ENCODE measurements at places on chromosomes 2 and 18.

DNA sequence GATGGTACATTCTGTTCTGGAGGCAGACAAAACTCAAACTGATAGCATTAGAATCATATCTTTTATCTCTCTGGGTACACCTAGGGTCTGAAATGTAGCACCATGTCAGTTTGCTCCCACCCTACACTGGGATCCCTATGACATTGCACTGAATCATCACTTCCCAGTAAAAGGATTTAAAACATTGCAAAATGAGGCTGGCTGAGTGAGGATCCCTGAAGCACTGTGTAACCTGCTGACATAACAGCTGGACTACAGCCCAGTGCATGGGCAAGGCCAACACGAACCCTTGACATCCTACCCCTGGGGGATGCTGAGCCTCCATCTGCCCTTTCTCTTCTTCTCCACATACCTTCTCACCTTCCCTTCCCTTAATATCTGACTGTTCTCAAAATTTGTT lies 253.2 kb downstream of the TTC32 start:
- no peak for DNase-seq

- no peak for DNase-seq
These were observed 53.8 kb upstream of the TMEM87B start for GRCh38 chr2:112001136-112001715.

- no peak for DNase-seq
These were observed 42.0 kb downstream of the MYO5B start for GRCh38 chr18:50152900-50153299.

DNA sequence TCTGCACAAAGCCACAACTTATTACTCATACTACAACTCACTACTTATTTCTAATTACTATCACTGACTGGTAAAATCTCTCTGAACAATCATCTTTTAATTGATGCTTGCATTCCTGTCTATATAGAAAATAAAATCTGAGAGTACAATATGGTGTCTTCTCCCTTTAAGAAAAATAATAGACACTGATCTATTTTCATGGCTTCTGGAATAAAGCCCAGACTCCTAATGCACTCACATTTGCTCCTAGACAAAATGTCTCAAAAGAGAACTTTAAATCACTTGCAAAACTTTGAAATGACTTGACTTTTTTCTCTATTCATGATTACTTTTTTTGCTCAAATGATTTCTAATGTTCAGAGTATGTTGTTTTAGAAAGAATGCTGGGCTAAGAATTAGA lies 28.7 kb downstream of the ESCO1 start:
- DNase-seq, result no peak

DNA sequence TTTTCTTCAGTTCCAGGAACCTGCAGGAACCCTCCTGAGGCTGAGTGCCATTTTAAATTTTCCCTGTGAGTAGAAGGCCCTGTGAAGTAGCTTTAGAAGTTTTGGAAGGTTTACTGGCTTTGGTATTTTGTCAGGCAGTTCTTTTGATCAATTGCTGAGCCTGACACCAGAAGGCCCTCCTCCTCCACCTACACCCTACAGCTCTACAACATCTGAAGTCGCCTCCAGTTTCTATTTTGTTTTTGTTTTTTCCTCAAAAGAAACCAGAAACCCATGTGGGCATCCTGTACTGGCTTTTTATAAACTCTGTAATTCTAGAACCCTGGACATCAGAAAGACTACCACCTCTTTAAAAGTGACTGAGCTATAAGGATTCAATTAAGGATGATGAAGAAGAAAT lies 153.7 kb downstream of the NRXN1 start:
- no peak for DNase-seq

GRCh38 chr2:168072626-168073303 lies 174.6 kb downstream of the STK39 start:
- DNase-seq, result no peak

- DNase-seq, result no peak
These were observed 20.6 kb upstream of the ACTR3 start for GRCh38 chr2:113869253-113869652.

GRCh38 chr2:192190474-192190873 lies 4.3 kb downstream of the TMEFF2 start:
- no peak for DNase-seq

GRCh38 chr2:85924522-85924921 lies 35.7 kb upstream of the ST3GAL5 start:
- DNase-seq, result no peak

DNA sequence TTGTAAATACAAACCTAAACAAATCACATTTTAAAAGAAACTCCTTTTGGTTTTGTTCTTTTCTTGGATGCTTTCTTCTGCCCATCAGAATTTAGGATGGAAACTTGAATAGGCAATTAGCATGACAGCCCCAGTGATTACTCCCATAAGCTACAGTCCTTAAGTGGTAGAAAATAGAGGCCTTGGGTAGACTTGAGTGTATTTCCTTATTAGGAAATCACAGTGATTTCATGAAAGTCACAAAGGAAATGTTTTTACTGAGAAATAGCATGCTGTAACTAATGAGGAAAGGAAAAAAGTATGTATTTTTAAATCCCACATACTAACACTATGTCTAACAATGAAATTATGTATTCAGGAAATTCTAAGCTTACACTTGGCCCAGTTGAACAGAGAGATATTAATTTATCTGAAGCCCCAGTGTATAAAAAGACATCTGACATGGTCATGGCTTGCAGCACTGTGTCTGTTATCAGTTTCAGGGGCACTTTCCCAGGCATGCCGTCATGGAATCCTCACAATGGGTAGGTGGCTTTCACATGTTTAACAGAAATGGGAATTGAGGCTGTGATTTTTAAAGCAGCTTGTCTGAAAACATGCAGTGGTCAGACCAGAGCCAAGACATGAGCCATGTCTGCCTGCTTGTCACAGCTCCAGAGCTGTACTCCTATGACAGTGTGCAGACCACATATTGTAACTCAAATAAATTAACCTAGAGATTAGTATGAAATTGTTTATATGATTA lies 79.7 kb upstream of the TRIB2 start:
- no peak for DNase-seq

- no peak for DNase-seq
These were observed 84.1 kb downstream of the ALPK2 start for GRCh38 chr18:58544616-58545337.

- no peak for DNase-seq
These were observed 42.2 kb upstream of the ZSWIM2 start for GRCh38 chr2:186891185-186891621.

DNA sequence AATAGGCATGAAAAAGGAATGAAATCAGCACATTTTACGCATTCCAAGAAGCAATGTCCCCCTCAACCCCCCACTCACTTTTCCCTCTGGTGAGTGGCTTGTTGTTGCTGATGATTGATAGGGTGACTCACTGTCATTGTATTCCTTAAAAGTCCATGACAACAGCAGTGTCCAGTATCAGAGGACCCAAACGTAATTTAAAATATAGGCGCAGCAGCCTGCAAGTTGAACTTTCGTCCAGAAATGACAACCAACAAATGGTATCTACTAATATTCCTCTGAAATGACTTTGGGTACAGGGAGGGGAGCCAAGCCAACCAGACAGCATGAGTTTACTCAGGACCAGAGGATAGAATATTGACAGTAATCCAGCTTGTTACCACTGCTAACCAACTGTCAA lies 182.9 kb upstream of the SIX3 start:
- no peak for DNase-seq

GRCh38 chr18:49865401-49865800 lies 52.1 kb upstream of the ACAA2 start:
- no peak for DNase-seq

- no peak for DNase-seq
These were observed 95.2 kb downstream of the POLE4 start for GRCh38 chr2:75053484-75054112.

GRCh38 chr2:73594251-73594650 lies 48.0 kb downstream of the NAT8 start:
- no peak for DNase-seq

DNA sequence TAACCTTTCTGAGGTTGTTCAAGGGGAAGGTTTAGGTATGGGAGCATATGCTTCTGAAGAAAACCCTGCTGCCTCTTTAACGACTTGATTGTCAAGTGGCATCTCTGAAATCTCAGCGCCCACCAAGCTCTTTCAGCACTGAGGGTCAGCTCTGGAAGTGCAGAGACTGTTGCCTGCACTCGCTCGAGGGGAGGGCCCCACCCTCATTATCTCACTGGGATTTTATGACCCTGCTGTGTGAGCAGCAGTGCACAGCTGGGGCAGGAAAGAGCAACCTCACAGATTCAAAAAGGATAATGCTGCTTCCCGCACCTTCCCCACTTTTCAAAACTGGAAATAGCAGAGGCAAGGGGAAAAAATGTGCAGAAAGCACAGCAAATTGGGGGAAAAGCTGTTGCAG lies 56.9 kb upstream of the SPRED2 start:
- DNase-seq, result no peak

- no peak for DNase-seq
These were observed 67.4 kb downstream of the ADNP2 start for GRCh38 chr18:80176334-80177073.

- DNase-seq, result no peak
These were observed 128.2 kb downstream of the COL4A4 start for GRCh38 chr2:227035711-227036367.

GRCh38 chr18:76445741-76446232 lies 49.3 kb downstream of the ZNF516 start:
- no peak for DNase-seq

DNA sequence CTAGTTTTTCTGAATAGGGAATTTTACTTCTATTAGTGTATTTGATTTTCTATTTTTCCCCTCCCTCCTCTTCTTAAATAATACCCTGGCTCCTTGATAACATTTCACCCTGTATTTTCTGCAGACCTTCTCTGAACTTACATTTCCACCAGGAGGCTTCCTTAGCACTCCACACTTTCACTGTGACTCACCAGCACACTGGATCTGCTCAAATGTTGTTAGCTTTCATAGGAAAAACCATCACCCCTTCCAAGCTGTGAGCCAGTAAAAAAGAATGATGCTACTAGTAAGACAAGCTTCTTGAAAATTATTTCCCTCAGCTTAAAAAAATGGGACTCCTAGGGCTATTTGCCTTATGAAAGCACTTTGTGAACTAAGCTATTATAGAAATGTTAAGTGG lies 16.1 kb downstream of the SUPT7L start:
- DNase-seq, result no peak

DNA sequence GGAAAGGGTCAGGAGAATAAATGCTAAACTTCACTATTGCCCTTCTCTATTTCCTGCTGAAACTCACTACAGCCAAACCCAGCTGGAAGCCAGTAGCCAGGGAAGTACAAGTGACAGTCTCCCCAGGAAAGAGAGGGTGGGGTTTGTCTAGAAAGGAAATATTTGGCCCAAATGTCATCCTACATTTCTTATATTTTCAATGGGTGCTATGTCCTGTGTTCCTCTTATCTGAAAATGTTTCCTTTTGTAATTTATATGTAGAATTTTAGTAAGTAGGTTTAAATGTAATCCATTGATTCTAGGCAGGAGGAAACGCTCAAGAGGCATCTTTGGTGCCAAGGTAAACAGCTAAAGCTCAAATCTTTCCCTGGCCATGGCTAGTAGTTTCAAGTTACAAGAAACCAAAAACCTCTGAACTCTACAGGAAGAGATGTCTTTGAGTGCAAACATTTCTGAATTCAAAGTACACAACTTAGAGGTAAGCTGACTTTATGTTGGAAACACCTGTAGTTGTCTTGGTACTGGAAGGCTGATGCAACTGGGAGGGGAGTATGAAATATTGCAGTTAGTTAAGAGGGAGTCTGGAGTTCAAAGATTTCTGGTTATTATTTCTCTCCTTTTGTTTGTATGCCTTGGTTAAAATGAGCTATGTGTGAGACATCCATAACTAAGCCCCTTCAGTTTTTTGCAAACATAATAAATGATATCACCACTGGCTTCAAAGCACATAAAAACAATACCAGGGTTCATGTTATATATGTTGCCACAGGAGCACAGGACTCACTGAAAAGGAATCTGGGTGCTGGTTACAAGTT lies 356.1 kb upstream of the ZC3H15 start:
- no peak for DNase-seq

- DNase-seq, result no peak
These were observed 1027.7 kb downstream of the TMEM182 start for GRCh38 chr2:103789381-103790095.

DNA sequence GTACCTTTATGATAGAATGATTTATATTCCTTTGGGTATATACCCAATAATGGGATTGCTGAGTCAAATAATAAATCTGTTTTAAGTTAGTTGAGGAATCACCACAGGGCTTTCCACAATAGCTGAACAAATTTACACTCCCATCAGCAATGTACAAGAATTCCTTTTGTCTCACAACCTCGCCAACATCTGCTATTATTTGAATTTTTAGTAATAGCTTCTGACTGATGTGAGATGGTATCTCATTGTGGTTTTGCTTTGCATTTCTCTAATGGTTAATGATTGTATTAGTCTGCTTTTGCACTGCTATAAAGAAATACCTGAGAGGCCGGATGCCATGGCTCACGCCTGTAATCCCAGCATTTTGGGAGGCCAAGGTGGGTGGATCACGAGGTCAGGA lies 1387.6 kb upstream of the ACVR2A start:
- DNase-seq, result no peak

GRCh38 chr2:128835342-128835855 lies 516.7 kb upstream of the HS6ST1 start:
- DNase-seq, result no peak

Data from GM12891 (cell line).